T-helper 1 cell (primary cell): ENCODE measurements at places on chromosomes 5 and 9.

GRCh38 chr5:144864118-144864517, 693.4 kb downstream of the KCTD16 start:
- DNase-seq, result no peak

GRCh38 chr5:159212657-159213462, 3.5 kb upstream of the RNF145 start:
- no peak for DNase-seq

DNA sequence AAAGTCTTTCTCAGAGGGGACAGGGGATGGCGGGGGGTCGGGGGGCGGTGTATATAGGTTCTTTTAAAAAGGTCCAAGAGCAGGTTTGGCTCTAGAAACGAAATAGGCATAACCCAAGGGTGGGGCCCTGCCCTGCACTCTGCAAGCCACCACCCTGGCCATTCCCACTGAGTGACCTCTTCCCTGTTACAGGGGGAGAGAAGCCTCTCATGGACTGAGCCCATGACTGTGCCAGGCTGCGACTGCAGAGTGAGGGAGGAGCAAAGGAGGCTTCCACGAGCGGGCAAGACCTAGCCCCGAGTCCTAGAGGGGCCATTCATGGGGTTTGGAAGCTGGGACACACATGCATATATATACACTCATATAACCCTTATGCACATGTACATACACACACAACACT, 10.1 kb upstream of the NXNL2 start:
- DNase-seq, result no peak

DNA sequence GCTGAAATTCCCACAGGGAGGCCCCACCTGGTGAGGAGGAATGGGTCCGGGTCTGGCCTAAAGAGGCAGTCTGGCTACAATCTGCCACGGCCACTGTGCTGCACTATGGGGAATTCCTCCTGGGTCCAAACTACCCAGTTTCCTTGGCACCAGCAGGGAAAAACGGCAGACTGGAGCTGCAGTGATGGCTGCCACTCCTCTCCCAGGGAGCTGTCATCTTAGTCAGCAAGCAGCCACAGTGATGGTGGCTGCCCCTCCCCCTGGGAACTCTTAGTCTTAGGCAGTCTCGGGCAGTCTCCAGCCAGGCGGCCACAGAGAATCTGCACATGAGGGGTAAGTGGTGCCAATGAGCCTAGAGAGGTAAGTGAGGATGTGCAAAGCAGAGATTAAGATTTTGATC, 205.8 kb downstream of the TMEM38B start:
- no peak for DNase-seq

DNA sequence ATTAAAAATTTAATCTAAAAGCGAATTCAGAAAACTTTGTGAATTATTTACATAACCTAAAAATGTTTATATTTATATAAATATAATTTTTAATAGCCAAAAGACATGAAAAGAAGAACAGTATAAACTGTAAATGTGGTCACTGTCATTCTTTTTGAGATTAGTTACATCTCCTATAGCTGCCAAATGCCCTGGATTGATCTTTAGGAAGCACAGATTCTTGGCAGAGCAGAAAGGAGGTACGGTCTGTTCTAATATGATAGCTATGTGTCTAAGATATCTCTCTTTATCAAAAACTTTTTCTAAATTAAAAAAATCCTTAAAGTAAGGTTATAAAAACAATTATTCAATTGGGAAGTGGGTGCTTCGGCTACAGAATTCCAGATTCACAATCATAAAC, 151.0 kb downstream of the LPAR1 start:
- DNase-seq, result no peak
